ENCODE measurements at places on chromosomes 7 and 10.
A peak's percentile ranks its signal among the peaks of the same experiment; 100 is the strongest.

DNA sequence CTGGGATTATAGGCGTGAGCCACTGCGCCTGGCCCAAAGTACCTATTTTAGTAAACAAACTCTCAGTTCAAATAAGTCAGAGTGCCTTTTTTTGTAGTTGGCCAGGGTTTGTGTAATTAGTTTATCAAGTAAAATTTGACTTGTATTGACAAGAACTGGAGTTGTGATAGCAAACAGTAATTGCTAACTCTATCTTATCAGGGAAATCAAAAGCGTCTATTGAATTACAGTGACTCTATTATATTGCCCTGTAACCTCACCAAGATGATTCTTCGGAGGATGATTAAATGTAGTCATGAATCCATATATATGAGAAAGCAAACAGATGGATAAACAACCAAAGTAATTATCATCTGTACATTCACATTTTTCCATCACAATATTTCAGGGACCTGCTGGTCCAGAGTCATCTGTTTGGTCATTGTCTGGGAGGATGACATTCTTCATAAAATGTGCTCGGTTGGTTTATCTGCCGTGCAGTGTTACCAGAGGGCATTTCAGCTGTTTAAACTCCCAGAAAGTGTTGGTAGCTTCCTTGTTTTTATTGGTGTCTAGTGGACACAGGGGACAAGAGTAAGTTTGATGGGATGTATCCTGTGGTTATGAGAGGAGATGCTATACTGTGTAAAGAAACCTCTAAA, 35.6 kb downstream of the DOCK1 start:
- no peak for DNase-seq

- no peak for DNase-seq
Measured at GRCh38 chr10:30832749-30833627, 198.7 kb downstream of the ZNF438 start.

DNA sequence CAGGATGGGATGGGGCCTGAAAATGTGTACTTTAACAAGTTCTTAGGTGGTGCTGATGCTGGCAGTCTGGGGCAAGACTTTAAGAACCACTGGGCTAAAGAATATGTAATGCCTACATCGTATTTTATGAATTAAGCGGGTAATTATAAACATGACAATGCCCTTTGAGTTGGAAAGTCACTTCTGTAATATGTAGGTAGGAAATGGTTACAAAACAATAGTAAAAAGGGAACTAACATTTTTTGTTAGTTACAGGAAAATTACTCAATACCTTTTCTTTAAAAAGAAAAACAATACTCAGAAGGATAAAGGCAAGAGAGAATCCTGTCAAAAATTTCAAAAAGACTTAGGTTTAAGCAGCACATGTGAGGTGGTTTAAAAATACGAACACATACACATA, 48.3 kb upstream of the STEAP4 start:
- no peak for DNase-seq

DNA sequence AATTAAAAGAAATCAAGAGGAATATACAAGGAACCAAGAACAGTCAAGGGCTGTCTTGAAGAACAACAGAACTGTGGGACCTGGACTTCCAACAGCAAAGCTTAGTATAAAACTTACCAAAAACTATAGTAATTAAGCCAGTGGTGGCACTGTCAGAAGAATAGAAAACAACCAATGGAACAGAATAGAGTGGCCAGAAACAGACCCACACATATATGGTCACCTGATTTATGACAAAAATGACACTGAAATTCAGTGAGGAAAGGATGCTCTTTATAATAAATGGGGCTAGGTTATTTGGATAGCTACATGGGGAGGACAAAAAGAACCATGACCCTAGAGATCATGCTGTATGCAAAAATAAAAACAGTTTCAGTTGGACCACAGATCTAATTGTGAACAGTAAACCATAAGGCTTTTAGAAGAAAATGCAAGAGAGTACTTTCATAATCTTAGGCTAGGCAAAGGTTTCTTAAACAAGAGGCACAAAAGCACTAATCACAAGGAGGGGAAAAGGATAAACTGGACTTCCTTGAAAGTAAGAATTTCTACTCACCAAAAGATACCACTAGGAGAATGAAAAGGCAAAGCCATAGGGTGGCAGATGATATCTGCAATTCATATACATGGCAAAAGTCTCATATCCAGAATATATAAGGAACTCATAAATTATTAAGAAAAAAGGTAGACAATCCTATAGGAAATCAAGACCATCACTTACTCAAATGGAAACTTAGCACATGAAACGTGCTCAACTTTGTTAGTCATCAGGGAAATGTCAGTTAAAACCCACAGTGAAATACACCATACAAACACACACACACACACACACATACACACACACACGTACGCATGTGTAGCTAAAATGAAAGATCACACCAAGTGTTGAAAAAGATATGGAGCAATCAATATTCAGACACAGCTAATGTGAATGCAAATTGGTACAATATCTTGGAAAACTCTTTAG, 20.8 kb downstream of the HYCC1 start:
- peak; percentile 6 for DNase-seq

DNA sequence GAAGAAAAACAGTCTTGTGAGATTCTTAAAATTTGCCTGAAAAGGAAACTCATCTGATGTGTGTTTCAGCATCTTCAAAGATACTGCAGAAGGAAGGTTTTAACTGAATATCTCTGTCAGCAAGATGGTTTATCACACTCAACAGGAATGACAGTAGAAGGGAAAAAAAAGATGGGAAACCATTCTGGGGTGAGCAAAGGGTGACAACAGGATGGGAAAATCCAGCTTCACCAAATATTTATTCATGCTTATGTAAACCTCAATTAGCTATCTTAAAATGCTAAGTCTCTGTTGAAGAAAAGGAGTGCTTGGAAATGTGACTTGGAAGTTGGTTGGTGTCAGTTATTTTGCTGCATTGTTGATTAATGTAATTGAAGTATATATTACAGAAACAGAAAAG, 82.2 kb downstream of the FZD1 start:
- no peak for DNase-seq

GRCh38 chr10:23337616-23338015, 7.0 kb downstream of the C10orf67 start:
- no peak for DNase-seq
